Occipital lobe (tissue), 3 donors: ENCODE measurements at places on chromosomes 2 and 18. TPM values are rescaled to one million over a fixed set of nuclear protein-coding genes. Genes with fewer than 3 reads are reported as not detected.

GRCh38 chr2:33560017-33560416 is 39.1 kb downstream of the FAM98A start:
- no peak for DNase-seq

GRCh38 chr2:45946023-45946422 is 294.5 kb downstream of the PRKCE start:
- DNase-seq = no peak

DNA sequence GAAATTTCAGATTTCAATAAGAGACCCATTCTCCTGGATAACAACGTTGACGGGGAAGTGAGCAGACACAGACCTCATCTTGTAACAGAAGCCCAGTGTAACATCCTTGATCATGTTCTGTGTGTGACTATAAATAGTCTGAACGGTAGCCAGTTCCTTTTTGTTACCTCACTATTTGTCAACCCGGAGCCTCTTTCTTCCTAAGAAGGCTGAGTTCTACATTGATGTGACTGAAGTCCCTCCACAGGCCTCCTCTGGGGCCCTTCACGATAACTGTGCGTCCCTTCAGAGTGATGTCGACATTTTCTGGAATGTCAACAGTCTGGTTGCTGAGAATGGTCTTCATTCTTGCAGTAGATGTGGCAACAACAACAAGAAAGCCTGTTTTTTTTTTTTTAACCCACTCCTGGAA is 6.3 kb upstream of the PLEKHM3 start:
- DNase-seq = no peak

DNA sequence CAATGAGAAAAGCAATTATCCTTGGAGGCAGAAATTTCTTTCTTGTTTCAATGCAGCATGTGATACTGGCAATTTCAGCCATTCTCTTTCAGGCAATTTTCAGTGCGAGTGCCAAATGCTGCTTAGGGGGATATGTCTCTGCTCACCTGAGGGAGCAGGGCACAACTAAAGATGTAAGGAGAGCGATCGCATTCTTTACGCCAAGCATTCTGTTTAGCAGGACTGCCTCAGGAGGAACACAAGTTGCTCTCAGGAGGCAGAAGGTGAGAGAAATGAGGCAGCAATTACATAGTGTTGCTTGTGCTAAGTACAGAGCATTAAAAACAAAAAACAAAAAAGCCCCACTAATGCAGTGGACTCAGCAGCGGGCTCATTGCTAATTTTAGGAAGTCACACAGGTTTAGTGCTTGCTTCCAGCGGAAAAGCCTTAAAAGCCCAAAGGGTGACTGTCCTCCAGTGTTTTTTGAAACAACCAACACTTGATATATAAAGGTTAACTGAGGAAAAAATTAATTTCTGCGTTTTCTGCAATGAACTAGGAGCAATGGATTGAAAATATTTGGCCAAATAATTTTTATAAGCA is 116.9 kb downstream of the METTL8 start:
- no peak for DNase-seq

GRCh38 chr2:1910592-1911246 is 166.4 kb upstream of the PXDN start:
- peak; percentile 68 for DNase-seq

GRCh38 chr2:56127463-56128152 is 56.2 kb upstream of the CCDC85A start:
- no peak for DNase-seq

DNA sequence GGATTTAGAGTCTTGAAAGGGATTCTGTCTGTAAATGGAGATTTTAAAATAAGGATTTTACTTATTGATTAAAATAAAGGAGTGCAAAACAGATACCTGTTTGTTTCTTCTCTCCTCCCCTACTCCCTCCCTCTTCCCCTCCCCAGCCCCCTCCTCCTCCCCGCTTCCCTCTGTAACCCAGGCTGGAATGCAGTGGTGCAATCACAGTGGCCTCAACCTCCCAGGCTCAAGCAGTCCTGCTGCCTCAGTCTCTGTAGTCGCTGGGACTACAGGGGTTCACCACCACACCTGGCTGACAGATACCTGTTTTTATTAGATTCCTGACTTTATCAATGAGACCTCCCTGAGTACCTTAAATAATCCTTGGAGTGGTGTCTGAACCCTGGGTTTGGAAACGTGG is 57.1 kb downstream of the OXER1 start:
- DNase-seq = no peak

DNA sequence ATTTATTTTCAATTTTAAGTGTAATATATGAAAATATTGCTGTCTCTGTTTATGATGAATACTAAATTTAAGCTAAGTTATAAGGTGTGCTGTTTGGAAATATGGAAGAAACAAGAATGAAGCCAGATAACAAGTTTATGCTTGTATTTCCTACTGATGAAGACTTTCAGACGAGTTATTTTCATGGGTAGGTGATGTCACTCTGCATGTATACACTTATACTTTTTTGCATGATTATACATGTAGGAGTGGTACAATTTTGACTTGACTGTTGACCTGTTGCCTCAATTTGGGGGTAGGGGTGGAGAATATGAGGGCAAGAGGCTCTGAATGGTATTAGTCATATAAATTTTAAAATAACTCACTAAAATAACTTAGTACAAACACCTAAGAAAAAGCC is 133.7 kb downstream of the HAUS1 start:
- no peak for DNase-seq

GRCh38 chr2:225041207-225041850 is 939 bp downstream of the DOCK10 start:
- DNase-seq = peak; percentile 44

GRCh38 chr2:26552641-26553374 is 74.9 kb upstream of the OTOF start:
- DNase-seq = no peak

- no peak for DNase-seq
Measured at GRCh38 chr2:54609647-54610046, 113.8 kb upstream of the EML6 start.

- DNase-seq = no peak
Measured at GRCh38 chr2:140349695-140350094, 1569.5 kb upstream of the NXPH2 start.

DNA sequence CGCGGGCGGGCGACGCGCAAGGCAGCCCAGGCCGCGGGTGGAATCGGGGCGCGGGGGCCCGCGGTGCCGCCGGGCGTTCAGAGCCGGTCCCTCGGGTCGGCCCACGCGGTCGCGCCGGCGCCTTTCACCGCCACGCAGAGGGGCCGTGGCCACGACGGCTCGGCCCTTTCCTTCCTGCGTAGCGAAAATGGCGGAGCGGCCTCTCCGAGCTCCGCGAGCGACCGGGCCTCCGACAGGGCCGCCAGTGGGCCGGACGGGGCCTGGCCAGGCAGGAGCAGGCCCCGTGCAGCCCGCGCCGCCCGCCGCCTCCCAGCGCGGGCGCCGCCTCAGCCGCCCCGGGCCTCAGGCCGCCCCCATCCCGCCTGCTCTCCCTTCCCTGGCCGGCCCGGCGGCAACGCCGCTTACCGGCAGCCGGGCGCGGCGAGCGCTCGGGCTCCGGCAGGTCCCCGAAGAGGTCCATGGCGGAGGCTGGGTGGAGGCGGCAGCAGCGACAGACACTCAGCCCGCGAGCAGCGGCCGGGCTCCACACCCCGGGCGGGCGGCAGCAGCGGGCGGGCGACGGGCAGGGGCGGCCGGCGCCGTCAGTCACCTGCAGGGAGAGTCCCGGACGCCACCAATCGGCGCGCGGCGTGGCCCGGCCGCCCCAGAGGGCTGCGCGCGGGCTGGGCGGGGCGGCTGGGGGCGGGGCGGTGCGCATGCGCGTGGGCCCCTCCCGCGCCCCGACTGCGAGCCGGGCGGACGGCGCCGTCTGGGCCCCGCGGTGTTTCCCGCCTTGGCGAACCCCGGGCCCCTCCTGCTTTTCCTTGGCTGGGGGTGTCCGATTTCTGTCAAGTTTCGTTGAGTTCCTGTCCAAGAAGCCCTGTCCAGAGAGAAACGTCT is at the start of gene ILKAP:
Gene ILKAP (minus strand): TSS at position 602 of the 879 bp plus-strand sequence. CDS start 142 bp downstream, at position 460.
- peak; percentile 77 for DNase-seq

DNA sequence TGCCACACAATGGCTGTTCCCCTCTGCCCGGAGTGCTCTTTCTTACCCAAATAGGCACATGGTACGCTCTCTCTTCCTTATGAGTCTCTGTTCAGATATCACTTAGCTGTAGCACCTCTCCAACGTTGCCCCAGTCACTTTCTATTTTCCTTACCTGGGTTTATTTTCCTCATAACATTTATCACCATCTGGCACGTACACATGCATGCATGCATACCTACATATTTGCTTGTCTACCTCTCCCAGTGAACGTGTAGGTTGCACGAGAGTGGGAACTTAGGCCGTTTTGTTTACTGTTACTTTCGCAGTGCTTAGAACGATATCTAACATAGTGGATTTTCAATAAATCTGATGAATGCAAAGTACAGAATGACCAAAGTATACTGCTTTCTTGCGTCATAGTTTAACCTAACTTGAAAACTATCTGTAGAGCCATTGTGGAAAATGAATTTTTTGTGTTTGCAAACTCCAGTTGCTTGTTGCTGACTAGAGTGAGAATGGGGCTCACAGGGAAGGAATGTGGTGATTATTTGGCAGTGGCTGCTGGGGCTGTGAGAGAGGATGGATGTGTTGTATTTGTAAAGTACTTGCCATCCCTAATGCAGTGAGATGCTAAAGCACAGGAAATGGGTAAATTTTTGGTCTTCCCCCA is 47.1 kb downstream of the ACSL3 start:
- no peak for DNase-seq

GRCh38 chr2:130834091-130834930 is 2.4 kb upstream of the ARHGEF4 start:
- no peak for DNase-seq

GRCh38 chr2:173855661-173856060 is 109.5 kb downstream of the SP3 start:
- no peak for DNase-seq

DNA sequence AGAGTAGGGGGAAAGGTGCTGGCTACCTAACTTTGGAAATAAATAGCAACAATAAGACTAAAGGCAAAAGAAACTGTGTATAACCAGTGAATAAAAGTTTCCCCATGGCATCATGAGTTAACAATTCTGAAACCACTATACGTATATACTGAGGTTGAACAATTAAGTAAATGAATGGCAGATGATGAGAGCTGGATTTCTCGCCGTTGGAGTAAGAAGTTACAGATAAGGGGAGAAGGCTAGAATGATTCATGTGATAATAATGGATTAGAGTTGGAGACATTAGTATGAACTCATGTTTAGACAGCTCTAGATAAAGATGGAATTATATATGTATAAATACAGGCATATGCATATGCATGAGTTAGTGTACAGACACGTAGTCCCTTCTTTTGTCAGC is 152.7 kb downstream of the UBR3 start:
- no peak for DNase-seq

- DNase-seq = no peak
Measured at GRCh38 chr2:153408710-153409385, 69.7 kb downstream of the RPRM start.

DNA sequence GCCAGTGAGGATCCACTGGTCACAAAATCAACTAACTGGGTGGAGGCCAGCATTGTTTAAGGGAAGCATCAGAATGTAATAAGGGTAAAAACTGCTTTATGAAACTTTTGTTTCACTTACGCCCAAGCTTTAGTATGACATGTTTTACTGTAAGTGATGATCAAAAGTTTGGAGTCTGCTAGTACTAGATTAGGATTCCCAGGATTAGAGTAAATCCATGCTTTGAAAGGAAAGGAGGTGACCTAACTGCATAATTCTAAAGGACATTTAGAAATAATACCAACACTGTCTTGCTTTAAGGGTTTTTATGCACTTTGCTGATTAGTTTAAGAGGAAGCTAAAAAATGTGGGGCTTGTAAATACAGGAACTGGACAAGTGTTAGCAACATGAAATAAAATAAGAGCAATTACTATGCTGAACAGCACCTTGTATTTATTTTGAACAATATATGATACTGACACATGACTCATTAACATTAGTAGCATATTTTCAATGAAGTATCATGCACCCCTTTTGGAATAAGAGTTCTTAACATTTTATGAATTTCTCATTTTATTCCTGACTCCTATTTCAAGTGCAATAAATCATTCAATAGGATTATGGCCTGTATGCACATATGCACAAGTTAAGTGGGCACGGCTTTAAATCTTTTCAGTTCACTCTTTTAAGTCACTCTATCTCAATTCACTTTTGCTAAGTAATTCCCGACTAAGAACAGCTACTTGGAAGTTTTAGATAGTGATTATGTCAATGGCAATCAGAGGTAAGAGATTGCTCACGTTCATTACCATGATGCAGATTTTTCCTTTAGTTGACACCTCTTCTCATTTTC is 62.5 kb downstream of the STK39 start:
- no peak for DNase-seq

DNA sequence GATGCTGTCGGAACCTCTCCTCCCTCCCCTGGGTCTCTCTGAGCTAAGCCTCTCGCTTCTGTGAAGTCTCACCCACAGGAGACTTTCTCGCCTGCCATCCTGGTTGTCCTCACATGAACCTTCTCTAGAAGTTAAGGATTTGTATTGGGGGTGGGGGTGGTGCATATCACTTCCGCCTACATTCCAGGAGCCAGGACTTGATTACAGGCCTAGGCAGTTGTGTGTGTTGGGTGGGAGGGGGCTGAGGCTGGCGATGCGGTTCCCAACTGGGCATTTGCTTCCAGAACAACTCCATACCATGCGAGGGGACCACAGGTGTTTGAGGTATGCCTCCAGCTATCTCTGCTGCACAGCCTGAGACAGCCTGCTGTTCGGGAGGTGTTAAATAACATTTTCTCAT is 56.8 kb upstream of the MGAT4A start:
- no peak for DNase-seq

DNA sequence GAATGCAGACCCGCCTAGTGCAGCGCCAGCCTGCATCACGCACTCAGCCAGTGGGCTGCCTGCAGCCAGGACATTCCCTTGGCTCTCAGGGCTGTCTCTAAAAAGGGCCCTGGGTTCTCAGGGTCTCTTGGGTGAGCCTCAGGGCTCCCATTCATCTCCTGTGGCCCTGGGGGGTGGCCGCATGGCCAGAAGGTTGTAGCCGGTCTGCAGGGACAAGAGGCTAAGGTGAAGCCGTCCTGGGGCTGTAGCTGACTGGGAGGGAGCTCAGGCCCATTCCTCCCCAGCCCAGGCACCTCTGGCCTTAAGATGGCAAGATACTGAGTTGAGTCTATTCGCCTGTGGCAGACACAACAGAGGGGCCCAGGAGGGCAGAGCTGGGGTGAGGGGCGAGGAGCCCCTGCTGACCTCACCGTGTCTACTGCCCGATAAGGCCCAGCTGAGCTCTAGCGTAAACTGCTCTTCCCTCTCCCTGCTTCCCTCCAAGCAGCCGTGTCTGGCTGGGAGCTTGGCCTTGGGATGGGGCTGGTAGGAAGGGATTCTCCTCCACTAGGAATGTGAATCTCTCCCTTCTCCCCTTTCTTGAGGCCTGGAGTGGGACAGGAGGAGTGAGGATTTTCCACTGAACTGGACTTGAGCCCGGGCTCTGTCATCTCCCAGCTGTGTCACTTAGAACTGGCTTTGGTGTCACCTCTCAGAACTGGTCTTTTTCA is 37.9 kb downstream of the INHBB start:
- DNase-seq = no peak

GRCh38 chr2:150944315-150944714 is 317.3 kb downstream of the RBM43 start:
- no peak for DNase-seq

TDRD15 gene
- 3.0 TPM for total RNA-seq

SKOR2 gene
- total RNA-seq = not detected

DTYMK gene
- total RNA-seq = 10.0 TPM

UGT1A8 gene
- not detected for total RNA-seq

PFN4 gene
- total RNA-seq = 0.47 TPM

IL18R1 gene
- total RNA-seq = under 0.01 TPM

CRYBA2 gene
- total RNA-seq = not detected

FBLN7 gene
- total RNA-seq = 0.62 TPM
